ENCODE measurements at places on chromosomes 4 and X. TPM values are rescaled to one million over a fixed set of nuclear protein-coding genes. Genes with fewer than 3 reads are reported as not detected.

The FHIP1A gene
- 0.12 TPM for total RNA-seq

The TAF7L gene
- not detected for total RNA-seq

The GAGE2A gene
- total RNA-seq, result not detected

The PRMT9 gene
- total RNA-seq, result 4.3 TPM

The POLR2B gene
- 116 TPM for total RNA-seq
